ENCODE measurements at places on chromosomes 12 and 14.

DNA sequence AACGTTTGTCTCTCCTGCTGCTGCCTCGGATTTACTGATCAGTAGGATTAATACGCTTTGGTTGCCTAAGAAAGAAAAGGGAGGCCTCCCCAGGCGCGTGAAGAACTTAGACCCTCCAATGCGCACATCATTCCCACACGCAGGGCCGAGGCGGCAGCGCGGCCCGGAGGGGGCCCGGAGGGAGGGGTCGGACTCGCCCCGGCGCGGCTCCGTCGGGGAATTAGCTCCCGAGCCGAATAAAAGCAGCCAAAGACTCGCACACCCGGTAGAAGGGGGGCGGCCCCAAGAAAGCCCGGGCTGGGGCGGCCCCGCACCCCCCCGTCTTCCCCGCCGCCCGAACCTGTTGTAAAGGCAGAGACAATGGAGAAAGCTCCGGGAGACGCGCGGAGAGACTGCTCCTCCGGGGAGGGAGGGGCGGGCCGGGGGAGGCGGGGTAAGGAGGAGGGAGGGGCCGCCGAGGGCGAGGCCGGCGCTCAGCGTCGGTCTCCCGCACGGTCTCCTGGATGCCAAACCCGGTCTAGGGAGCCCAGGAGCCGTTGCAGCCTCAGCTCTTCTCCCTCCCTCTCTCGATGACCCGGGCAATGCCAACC is at the start of gene NELL2:
Gene NELL2 (minus strand): TSS at position 362 of the 590 bp plus-strand sequence. CDS start 446 bp downstream, outside the sequence.
- DNase-seq: no peak

- DNase-seq: no peak
Observed at GRCh38 chr14:72612041-72612440, 281.9 kb downstream of the DPF3 start.

GRCh38 chr12:22101749-22102243 is 55.8 kb downstream of the CMAS start:
- DNase-seq: no peak

DNA sequence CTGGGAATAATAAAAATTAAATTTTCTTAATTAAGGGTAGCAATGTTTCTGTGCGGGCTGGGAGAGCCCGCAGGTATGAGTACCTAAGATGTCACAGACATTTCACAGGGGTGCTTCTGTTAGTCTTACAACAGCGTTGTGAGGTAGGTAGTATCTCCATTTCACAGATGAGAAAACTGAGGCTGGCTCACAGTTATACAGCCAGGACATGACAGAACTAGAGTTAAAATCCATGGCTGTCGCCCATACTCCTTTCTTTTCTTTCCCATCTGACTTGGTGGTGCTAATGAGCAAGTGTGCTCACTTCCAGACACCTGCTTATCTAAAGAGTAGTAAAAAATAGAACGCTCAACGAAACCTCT is 2.1 kb downstream of the BMAL2 start:
- no peak for DNase-seq

DNA sequence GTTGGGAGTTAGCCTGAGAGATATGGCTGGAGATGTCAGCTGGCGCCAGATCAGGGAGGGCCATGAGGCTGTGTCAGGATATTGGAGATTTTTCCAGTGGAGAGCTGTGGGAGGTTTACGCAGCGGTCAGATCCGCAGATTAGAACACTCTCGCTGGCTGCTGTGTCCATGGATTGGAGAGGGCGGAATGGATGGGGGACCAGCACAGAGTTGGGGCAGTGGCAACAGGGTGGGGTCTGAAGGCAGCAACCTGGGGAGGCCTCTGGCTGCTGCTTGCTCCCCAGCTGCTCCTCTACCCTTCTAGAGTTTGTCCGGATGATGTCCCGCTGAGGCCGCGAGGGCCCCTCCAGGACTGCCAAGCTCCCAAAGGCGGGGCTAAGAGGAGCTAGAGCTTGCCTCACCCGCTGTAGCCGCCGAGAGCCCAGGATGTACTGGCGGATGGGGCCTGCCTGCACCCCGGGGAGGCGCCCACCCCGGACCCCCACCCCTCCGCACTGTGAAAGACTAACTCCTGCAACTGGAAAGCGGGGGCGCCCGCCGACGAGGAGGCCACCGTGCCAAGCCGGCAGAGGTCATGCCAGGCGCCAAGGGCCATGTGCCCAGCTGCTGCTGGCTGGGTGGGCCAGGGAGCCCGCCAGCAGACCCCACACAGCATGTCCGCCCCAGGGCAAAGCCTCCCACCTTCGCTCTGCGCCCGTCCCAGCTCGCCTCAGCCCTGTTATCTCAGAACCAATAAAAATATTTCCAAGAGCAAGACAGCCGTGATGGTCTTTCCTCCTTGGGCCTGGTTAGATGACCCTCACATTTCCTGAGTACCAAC is 20.2 kb upstream of the MLEC start:
- no peak for DNase-seq

DNA sequence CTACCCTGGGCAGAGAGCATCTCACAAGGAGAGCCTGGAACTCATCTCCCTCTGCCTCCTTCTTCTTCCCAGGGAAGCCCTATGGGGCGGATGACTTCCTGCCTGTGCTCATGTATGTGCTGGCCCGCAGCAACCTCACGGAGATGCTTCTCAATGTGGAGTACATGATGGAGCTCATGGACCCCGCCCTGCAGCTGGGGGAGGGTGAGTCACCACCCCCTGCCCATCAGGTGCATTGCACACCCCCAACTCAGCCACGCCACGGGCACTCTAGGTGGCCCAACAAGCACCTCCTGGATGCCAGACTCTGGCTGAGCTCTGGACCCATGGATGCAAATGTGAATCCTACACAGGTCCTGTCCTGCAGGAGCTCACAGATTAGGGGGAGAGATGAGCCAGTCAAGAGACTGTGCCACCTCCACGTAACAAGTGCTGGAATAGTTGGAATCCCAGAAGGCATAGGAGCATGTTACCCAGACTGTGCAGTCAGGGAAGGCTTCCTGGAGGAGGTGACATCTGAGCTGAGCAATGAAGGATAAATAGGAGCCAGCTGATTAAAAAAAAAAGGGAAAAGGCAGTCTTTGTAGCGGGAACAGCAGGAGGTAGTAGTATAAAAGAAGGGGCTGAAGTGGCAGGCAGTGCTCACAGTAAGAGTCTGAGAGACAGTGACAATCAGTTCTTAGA is 71.9 kb downstream of the LGMN start:
- no peak for DNase-seq

- no peak for DNase-seq
Observed at GRCh38 chr14:94451826-94452225, 774 bp downstream of the SERPINA11 start.

DNA sequence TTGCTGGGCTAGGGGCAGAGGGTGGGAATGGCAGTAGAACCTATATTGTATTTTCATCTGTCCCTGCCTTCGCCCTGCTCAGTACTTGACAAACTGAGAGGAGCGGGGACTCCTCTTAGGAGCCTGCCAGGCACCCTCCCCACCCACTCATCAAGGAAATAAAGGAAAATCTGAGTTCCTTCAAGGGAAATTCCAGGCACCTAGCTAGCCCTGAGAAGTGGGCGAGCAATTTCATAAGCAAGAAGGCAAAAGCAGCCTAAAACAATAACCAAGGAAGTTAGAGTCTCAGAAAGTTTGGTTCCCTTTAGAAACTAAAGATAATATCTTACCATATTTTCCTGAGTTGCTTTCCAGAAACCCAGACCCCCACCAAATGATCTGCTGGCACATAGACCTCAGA is 10.6 kb upstream of the PLEKHD1 start:
- no peak for DNase-seq

- DNase-seq: no peak
Observed at GRCh38 chr14:87810711-87811110, 182.3 kb downstream of the GALC start.

DNA sequence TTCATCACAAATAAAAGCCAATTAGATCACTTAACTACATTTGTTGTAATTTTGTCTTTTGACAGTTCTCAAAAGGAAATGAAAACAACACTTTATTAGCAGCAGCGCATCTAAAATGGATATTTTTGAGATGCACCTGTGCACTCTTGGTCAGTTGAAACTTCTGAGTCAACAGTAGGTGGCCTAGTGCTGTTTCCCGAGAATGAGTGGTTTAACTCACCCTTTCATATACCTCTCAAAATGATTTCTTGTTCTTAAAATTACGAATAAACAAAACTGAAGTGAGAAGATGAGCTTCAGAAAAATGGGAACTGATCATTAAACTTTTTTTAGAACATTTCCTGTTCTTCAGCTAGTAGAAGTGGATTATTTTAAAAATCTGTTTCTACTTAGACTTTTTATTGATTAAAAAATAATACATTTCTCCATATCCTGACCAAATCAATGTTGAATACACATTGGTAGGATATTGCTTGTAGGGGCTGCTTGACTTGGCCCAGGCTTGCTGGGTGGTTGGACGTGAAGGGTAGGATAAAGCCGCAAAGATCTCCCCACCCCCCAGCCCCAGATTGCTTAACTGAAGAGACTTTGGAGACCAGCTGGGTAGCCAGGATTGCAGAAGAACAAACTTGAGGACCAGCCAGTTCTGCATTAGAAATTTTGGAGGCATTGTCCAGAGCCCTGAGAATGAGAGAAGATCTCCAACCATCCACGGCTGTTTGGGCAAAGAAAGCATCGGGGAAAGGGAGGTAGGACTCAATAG is 22.3 kb upstream of the STK38L start:
- no peak for DNase-seq

DNA sequence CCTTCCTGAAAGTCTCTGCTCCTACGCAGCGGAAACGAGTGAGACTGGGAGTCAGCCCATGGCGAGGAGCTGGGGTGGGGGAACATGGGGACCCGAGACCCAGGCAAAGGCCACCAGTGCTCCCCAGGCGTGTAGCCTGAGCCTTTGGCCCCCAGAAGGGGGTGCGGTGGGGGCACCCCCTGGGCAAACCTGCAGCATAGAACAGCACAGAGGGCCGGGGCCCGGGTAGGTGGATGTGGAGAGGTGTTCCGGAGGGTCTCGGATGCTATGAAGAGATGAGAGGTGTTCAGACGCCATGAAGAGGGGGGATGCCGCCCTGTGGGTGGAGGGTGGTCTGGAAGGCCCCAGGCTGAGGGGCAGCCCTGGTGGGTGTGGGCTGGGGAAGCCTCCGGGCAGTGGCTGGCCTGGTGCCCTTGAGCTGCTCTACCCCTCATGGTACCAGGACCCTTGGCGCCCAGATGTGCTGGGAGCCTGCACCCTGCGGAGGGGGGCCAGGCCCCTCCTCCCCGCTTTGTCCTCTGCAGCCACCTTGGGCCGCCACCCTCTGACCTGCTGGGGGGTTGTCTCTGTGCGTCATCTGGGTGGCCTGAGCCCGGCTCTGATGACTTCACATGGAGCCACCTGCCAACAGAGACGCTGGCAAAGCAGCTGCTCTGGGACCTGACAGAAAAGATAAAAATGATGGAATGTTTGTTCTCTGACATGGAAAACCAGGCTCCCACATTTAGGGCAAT is 83.4 kb downstream of the KIF26A start:
- DNase-seq: no peak

DNA sequence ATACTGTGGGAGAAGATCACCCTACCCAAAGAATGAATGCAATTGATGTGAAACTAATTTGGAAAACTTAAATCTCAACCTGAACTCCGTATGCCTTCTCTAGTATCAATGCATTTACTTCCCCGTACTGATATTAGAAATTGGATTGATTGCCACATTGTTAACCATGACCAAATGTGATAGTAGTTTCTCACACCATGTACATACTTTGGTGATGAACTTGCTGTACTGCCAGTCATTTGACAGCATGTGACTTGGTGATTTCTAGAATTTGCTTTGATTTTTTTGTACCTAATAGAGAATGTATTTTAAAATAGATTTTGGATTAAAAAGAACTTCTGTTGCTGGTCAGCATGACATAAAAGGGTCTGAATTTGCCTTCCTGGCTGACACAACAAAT is 579.8 kb upstream of the TMEM132C start:
- DNase-seq: no peak

GRCh38 chr12:84929501-84929900 is 16.9 kb upstream of the SLC6A15 start:
- DNase-seq: no peak

- DNase-seq: no peak
Observed at GRCh38 chr14:26526137-26526536, 71.7 kb downstream of the NOVA1 start.

- no peak for DNase-seq
Observed at GRCh38 chr12:102622618-102623017, 142.3 kb upstream of the IGF1 start.

- DNase-seq: no peak
Observed at GRCh38 chr14:72291908-72292688, 359.9 kb downstream of the RGS6 start.

DNA sequence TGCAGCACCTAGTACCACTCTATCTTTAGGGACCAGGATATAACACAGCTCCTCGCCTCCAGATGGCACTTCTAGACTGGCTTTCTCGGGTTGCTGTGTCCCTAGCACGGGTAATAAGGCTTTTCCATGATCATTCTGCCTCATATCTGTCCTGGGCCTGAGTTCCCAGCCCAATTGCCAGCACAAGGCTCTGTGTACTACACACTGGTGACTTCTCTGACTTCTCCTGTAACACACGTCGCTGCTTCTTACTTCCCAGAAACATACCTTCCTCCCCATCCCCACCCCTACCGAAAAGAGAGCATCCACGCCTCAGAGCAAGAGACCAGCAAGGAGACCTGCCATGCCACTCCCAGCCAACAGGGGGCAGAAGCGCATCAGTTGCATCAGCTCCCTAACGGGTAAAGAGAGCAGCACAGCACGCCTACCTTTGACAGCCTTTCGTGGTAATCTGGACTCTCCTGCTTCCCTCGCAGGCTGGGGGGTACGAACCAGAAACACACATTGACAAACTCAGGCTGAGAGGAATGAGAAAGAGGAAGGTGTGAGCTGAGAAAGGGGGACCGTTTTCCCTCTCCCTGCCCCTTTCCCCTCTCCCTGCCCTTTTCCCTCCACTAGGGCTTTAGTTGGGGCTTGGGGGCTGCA is 21.2 kb upstream of the ZNF740 start:
- peak; percentile 87 for DNase-seq

DNA sequence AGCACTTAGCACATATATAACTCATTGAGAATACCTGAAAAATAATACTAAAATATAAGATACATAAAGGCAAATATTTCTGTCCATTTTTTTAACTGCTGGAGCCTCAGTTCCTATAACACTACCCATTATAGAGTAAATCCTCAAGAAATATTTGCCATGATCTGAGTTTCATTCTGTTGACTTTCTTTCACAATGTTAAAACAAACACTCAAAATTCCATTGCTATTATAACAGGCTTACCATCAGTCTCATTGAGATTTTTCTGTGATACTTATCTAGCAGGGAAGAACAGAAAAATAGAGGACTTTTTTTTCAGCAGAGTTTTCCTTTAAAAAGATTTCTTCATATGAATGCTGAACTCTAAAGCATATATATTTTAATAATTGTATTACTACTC is 24.5 kb downstream of the LMO3 start:
- no peak for DNase-seq

DNA sequence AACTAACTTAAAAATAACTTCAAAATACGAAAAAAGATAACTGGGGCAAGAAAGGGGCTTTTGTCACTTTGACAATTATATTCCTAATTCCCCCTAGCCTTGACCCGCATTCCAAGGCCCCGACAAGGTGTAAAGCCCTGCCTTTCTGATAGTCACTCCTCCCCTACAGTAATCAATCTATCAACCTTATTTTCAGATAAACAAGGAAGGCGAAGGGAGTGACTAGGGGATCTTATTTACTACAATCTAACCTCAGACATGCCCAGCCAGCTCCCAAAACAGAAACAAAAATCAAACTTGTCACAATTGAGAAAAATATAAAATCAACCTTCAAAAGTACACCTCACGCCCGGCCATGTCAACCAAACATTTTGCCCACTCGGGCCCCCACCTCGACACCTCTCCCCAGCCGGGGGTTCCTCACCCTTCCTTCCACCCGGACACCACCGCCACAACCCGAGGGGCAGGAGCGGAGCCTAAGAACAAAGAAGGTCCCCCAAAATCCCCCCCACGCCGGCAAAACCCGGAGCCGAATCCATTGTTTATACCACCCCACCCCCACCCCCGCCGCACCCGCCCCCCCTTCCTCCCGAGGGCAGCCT is 562 bp downstream of the ZFYVE1 start:
- DNase-seq: no peak
